ENCODE measurements at places on chromosomes 3 and 15.

- H3K27ac ChIP-seq = no peak overlapping the region
- no peaks in the 10 kb centered on the region for H3K27me3 ChIP-seq
Observed at GRCh38 chr3:52561028-52561747, 24.8 kb downstream of the UQCC5 start.

DNA sequence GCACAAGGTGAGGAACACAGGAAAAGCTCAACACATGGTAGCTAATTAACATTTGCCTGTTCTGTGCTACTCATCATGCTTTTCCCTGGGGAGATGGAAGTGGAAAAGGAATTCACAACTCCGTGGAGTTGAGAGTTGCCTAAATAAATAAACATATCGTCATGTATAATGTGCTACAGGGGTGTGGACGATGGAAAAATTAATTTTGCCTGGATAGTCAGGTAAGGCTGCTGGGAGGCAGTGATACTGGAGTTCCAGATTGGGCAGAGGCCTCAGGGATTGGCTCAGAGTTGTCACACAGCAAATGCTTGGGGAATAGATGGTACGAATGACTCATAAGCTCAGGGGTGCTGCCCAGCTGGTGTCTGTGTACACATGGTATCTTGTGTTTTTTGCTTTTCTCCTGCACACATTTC is 3.1 kb upstream of the ABHD6 start:
- H3K27me3 ChIP-seq = peaks cover 38% of the 10 kb centered on the region
- no peak overlapping the region for H3K4me3 ChIP-seq
- H3K27ac ChIP-seq = no peak overlapping the region
- DNase-seq = no peak

DNA sequence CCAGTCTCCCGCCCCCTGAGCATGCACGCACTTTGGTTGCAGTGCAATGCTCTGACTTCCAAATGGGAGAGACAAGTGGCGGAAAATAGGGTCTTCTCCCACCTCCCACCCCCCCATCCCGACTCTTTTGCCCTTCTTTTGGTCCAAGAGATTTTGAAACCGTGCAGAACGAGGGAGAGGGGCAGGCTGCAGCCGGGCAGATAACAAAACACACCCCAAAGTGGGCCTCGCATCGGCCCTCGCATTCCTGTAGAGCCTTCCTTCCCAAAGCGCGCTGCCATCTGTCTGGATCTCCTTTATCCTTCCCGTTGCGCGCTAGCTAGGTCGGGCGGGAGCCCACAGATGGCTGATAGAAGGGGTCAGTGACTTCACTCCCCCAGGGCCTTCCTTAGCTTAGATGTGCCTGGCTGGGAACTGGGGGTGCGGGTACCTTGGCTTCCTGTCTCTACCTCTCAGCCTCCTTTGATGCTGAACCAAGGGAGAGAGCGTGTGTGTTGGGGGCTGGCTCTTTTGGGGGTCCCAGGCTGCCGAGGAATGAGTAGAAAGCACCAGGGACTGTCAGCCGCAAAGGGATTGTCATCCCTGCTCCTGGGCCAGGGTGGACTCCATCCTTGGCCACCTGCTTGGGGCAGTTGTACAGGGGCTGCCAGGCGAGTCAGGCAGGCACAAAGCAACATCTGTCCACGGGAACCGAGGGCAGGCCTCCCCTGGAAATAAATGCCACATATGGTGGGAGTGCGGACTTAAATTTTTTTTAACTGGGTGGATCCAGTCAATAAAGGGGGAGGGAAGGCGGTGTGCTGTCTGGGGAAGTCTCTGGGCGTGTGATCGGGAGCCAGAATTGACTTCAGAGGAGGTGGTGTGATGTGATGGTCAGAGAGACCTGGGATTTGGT is 1.8 kb downstream of the SMAD3 start:
- H3K36me3 ChIP-seq = peaks cover 36% of the 10 kb centered on the region
- no peak for DNase-seq
- H3K4me3 ChIP-seq = peak overlapping the region; percentile 96
- H3K27me3 ChIP-seq = no peaks in the 10 kb centered on the region

DNA sequence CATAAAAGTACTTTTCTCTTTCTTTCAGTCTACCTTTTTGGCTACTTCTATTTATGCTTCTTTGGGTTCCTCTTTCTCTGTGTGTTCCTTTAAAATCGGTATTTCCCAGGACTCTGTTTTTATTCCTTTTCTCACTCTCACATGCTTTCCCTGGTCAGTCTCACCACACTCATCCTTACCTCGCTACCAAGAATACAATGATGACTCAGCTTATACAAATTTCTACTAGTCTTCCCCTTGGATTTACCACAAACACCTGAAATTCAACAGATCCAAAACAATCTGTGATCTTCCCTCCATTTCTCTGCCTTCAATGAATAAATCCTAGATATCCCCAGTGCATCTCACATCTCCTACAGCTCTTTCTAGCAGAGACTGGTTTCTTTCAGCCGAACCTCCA is 52.9 kb downstream of the TUBGCP4 start:
- H3K36me3 ChIP-seq = peaks cover 32% of the 10 kb centered on the region
- no peaks in the 10 kb centered on the region for H3K27me3 ChIP-seq
- H3K4me1 ChIP-seq = no peaks in the 10 kb centered on the region
- H3K4me3 ChIP-seq = no peak overlapping the region
- H3K27ac ChIP-seq = no peak overlapping the region
- no peak for DNase-seq

- H3K4me3 ChIP-seq = no peak overlapping the region
- no peaks in the 10 kb centered on the region for H3K27me3 ChIP-seq
- H3K4me1 ChIP-seq = no peaks in the 10 kb centered on the region
Observed at GRCh38 chr3:71172951-71173350, 410.6 kb downstream of the FOXP1 start.

DNA sequence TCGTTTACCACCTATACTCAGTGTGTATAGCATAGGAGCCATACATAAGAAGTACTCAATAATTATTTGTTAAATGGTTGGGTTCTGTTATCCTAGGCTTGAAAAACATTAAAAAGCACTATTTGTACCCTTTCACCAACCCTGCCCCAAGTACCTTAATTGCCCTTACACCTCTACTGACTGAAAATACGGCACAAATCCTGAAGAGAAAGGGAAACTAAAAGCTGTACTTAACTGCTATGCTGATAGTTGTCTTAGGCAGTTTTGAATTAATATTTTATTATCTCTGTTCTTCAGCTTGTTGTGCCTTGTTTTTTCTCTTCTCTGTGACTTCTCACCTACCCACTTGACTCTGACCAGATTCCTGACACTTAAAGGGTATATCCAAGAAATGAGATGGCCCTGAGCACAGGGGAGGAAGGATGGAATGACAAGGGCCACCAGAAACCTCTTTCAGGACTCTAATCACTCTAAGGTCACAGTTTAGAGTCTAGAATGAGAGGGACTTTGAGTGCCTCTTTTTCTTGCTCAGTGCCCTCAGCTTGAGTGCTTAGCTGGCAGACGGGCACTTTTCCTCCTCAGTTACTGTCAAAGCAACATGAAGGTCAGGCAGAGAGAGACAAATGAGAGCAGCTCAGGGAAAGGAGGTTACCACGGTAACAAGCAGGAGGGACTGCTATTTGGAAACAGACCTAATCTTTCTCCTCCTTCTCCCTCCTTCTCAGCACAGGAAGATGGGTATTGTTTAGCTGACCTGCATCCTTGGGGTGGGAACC is 136.5 kb downstream of the ZNF609 start:
- H3K4me3 ChIP-seq = peak overlapping the region; percentile 83
- peaks cover 27% of the 10 kb centered on the region for H3K4me1 ChIP-seq
- DNase-seq = peak; percentile 26

GRCh38 chr15:57152666-57153539 is 223.4 kb upstream of the CGNL1 start:
- no peak for DNase-seq
- H3K27me3 ChIP-seq = no peaks in the 10 kb centered on the region
- no peaks in the 10 kb centered on the region for H3K36me3 ChIP-seq
- H3K4me1 ChIP-seq = peaks cover 8% of the 10 kb centered on the region
- no peak overlapping the region for H3K4me3 ChIP-seq

DNA sequence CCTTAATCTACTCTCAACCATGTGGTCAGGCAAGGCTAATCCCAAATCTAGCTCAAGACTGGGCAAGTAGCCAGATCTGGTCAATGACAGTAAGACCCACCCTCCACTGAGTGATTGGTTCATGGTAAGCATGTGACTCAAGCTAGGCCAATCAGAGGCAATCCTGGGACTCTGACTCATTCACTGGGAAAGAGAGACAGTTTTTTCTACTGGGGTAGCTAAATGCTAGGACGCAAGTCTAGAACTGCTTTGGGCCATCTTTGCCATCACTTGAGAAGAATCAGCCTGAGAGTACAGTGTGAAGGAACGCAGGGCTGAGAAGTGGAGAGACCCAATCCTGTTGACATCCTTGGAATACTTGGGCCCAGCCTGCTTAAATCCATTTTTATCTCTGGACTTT is 9.4 kb upstream of the RAD18 start:
- no peak overlapping the region for H3K27ac ChIP-seq
- no peak for DNase-seq
- H3K4me1 ChIP-seq = peaks cover 5% of the 10 kb centered on the region
- H3K4me3 ChIP-seq = no peak overlapping the region
- H3K36me3 ChIP-seq = no peaks in the 10 kb centered on the region

DNA sequence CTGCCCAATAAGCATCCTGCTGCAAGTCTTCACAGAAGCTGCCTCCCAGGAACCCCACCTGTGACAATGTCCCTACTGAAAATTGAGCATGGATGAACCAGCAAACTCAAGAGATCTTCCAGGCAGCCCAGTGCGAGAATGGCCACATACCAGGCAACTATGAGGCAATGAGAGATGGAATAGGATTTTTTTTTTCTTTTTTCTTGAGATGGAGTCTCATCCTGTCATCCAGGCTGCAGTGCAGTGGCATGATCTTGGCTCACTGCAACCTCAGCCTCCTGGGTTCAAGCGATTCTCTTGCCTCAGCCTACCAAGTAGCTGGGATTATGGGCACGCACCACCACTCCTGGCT is 60.9 kb upstream of the ARL8B start:
- no peaks in the 10 kb centered on the region for H3K4me1 ChIP-seq
- peaks cover 41% of the 10 kb centered on the region for H3K27me3 ChIP-seq
- no peaks in the 10 kb centered on the region for H3K36me3 ChIP-seq
- no peak for DNase-seq

- no peak overlapping the region for H3K27ac ChIP-seq
- peaks cover 44% of the 10 kb centered on the region for H3K27me3 ChIP-seq
- DNase-seq = no peak
Observed at GRCh38 chr3:40620151-40620550, 95.4 kb downstream of the ZNF621 start.

DNA sequence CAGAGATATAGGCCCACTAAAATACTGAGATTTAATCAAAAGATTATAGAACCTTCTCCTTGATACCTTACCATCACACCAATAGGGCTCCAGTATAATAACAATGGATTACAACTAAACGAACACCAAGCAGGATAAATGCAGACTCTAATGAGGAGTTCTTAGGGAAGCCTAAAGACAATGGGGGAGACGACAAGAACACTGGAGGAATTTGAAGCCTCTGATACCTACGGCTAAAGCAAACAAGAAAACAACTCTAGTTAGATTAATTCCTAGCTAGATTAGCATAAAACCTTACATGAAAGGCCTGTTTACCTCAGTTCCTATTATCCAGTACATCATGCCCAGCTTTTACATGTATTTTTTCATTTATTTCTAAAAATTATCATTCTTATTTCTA is 35.1 kb downstream of the NGLY1 start:
- H3K27me3 ChIP-seq = no peaks in the 10 kb centered on the region
- H3K36me3 ChIP-seq = peaks cover 65% of the 10 kb centered on the region
- H3K4me1 ChIP-seq = peaks cover 5% of the 10 kb centered on the region
- no peak for DNase-seq

DNA sequence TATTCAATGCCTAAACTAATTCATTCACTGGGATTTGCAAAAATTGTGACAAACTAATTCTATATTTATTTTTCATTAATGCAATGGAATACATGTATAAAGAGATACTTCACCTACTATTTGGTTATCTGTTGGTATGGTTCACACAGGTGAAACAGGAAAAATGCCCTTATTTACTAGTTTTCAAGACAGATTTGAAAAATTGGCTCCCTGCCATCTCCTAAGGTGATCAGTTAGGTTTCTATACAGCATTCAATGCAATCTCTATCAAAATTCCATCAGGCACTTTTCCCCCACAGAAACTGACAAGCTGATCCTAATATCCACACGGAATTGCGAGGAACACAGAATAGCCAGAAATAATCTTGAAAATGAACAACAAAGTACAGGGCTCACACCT is 101.1 kb downstream of the DLG1 start:
- H3K4me1 ChIP-seq = peaks cover 17% of the 10 kb centered on the region
- no peak overlapping the region for H3K4me3 ChIP-seq
- H3K36me3 ChIP-seq = no peaks in the 10 kb centered on the region
- DNase-seq = no peak
- no peak overlapping the region for H3K27ac ChIP-seq
- H3K27me3 ChIP-seq = no peaks in the 10 kb centered on the region
